ENCODE measurements at places on chromosomes 2 and 18.

- no peak for DNase-seq
These were observed 14.6 kb downstream of the FARSB start for GRCh38 chr2:222641336-222641735.

- DNase-seq: no peak
These were observed 14.6 kb upstream of the RIT2 start for GRCh38 chr18:43129946-43130524.

DNA sequence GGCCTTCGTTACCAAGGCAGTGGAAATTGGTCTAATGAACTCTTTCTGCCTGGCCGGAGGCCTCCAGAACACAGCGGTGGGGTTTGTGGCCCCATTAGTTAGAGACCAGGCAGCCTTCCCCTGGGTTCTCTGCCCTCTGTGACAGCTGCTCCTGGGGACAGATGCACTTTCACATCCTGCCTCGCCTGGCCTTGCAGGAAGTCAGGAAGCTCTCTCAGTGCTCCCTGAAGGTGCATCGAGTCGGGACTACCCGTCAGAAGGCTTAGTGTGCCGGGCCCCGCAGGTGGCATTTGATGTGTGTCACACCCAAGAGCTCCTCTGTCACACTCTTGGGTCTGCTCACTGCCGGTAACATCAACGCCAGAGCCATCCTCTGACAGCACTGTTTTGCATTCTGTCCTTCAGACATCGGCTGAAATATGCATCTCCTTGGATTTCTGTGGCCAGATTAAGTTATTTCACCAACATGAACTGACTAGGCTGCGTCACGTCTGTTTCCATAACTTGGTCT, 158.3 kb downstream of the LDLRAD4 start:
- DNase-seq: no peak

DNA sequence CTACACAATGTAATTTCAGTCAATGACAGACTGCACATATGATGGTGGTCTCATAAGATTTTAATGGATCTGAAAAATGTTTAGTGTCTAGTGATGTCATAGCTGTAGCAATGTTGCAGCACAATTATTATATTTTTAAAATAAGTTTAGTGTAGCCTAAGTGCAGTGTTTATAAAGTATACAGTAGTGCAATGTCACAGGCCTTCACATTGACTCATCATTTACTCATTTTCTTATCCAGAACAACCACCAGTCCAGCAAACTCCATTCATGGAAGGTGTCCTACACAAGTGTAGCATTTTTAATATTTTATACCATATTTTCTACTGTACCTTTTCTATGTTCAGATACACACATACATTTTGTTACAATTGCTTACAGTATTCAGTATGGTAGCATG, 663.1 kb downstream of the ERBB4 start:
- no peak for DNase-seq

DNA sequence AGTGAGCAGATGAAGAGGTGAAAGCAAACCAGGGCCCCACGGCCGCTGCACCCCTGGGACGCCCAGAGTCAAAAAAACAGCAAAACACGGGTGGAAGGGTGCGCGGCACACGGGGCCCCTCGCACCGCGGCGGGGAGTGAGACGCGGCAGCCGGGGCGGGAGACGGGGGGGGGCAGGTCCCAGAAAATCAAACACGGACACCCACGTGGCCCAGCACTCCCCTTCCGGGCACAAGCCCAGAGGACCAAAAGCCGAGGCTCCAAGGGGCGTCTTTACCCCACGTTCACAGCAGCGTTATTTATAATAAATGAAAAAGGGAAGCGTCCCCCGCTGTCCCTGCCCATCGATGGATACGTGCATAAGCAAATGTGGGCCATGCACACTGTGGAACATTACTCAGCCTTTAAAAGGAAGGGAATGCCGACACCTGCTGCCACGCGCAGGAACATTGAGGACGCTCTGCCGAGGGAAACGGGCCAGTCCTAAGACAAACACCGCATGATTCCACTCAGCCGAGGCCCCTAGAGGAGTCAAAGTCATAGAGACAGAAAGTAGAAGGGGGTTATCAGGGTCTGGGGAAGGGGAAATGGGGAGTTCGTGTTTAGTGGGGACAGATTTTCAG, 677 bp upstream of the COPS9 start:
- DNase-seq: no peak

DNA sequence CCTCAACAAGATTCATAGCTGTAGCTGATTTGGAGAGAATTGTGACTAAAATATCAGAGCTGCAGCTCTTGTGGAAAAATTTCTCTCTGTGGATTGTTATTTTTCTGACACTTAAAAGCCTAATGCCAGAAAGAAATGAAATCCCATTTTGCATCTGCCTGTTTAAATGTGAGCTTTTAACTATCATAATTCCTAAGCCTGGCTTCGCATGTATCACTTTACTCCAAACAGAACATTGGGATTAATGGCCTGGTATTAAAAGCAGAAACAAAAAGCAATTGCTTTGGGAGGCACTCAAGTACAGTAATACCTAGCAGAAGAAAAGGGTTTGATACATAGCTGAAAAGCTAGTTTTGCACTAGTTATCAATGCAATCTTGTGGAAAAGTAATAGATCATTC, 164.2 kb upstream of the FSHR start:
- DNase-seq: no peak

- DNase-seq: no peak
These were observed 43.3 kb upstream of the ZCCHC2 start for GRCh38 chr18:62479574-62479973.

DNA sequence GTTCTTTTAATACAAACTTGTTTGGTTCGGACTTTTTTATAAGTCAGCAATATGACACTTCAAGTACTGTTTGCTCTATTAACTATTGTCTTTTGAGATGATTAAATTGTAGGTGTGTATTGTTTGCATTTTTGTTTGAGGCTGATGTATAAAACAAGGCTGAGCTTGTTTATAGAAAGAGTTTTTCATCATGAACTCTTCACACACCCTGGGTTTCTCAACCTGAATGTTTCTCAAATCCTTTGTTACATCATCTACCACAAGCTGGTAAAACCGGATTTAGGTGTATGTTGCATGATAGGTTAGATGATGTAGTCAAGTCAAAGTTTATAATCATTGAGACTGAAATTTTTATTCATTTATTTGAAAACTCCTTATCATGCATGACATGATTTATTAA, 335.2 kb upstream of the LRATD1 start:
- DNase-seq: no peak

GRCh38 chr2:6744038-6744437, 121.7 kb downstream of the CMPK2 start:
- DNase-seq: no peak

- DNase-seq: no peak
These were observed 494.9 kb downstream of the EPHA4 start for GRCh38 chr2:221077251-221077650.

DNA sequence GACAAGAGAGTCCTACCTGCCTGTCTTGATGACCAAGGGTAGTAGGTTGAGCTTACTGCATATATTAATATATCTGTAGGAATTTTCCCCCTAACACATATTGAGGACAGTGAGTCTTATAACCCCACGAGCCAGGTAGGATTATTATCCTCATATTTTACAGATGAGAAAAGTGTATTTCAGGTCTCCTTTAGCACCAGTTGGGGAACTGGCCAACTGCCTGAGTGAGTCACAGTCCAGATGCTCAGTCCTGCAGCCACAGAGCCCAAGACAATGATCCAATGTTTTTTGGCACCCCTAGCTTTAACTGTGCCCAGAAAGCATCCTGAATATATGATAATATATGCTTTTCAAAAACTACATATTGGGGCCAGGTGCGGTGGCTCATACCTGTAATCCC, 30.8 kb upstream of the GLS start:
- DNase-seq: no peak

GRCh38 chr2:41040782-41041520, 589.1 kb upstream of the SLC8A1 start:
- DNase-seq: no peak

DNA sequence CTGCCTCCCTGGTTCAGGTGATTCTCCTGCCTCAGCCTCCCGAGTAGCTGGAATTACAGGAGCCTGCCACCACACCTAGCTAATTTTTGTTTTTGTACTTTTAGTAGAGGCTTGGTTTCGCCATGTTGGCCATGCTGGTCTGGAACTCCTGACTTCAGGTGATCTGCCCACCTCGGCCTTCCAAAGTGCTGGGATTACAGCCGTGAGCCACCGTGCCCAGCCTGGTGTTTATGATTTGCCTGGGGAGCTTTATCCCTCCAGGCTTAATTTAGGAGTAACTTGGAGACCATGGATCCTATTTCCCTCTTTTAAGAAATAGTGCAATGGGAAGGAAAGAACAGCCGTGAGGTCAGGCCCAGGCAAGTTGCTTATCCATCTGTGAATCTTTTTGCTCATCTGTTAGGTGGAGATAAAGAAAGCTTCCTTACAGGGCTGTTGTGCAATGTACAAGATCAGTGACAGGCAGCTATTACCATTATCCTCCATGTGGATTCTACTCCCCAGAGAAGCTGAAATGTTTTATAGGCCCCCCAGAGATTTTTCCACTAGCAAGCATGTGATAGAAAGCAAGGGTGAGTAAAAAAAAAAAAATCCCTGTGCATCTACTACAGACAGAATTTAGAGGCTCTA, 104.9 kb upstream of the MGAT5 start:
- DNase-seq: no peak

GRCh38 chr18:45708831-45709230, 15.2 kb upstream of the SLC14A1 start:
- no peak for DNase-seq

- no peak for DNase-seq
These were observed 45.5 kb downstream of the MAPRE2 start for GRCh38 chr18:35086704-35087103.

- DNase-seq: no peak
These were observed 277.7 kb upstream of the PXDN start for GRCh38 chr2:2021995-2022394.

DNA sequence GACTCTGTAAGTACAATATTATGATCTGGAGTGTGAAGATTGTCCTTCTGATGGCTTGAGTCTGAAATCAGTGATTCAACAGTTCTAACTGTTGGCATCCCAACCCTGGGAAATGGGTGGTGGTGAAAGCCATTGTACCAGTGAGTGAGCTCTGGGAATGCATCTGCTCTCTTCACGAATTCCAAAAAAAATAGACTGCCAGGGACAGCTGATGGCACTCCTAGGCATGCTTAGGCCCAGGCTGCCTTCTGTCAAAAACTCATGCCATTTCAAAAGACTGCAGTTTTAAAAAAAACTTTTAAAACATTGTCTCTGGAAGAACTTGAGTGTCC, 20.3 kb downstream of the OXER1 start:
- DNase-seq: no peak

DNA sequence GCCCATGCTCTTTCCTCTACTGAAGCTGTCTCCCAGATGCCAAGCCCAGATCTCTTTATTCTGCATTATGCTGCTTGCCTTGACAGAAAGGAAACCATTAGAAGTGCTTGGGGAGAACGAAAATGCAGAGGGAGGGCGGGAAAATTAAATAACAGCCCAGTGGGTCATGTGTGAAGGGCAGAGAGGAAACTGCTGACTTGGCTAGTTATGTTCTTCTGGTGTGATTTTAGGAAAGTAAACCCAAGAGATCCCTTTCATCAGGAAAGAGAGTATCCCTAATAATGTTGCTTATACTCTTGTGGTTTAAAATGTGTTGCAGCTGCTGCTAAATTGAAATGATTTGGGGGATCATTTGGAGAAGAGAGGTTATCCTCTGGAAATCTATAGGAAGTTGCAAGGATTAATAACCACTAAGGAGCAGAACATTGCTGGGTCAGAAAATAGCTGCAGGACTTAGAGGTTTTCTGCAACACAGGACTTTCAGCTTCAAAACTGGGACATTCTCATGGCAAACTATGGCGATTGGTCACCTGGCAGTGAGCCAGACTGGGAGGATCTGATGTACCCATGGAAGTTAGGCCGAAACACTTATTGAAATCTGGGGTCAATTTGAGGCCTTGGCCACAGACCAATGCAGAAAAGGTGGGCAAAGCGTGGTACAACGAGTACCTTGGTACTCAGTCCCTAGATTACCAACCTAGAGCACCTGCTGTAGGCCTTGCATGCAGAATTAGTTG, 172.2 kb downstream of the TMEM247 start:
- no peak for DNase-seq

DNA sequence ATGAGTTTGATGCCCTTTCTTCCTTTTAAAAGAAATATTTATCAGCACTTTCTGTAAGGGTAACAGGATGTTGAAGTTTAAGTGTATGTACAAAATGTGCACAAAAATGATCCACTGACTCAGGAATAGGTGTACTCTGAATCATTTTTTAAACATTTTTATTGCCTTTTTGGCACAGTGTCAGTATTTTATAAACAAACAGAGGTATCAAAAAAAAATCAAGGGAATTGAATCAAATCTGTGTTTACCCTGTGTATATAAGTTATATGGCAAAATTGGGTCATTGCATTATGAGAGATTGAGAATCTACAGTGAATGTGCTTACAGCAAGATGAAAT, 513.9 kb upstream of the NETO1 start:
- no peak for DNase-seq

- DNase-seq: no peak
These were observed 69.9 kb upstream of the FZD5 start for GRCh38 chr2:207839575-207839974.

GRCh38 chr2:104250635-104251034, 603.3 kb upstream of the POU3F3 start:
- DNase-seq: no peak

- DNase-seq: no peak
These were observed 106.0 kb downstream of the KCNJ3 start for GRCh38 chr2:154804451-154804850.

- no peak for DNase-seq
These were observed 50.2 kb upstream of the ZNF385B start for GRCh38 chr2:179911569-179911968.

DNA sequence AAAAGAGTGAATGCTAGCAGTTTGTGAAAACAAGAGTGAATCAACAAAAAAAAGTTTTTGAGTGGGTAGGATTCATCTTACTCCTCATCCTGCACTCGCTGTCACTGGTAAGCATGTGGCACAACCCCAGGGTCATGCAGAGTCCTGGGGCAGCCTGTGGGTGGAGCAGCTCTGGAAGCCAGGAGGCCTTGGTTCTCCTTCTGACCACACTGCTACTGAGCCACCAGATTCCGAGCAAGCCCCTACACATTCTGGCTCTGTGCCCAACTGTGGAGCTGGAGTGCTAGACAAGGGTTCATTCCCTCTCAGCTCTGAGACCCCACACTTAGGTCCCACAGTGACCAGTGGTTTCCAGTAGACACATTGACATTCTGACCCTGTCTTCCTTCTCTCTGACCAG, 670.6 kb downstream of the BCL11A start:
- DNase-seq: no peak

GRCh38 chr18:35933982-35934381, 38.5 kb upstream of the RMP24 start:
- DNase-seq: no peak

DNA sequence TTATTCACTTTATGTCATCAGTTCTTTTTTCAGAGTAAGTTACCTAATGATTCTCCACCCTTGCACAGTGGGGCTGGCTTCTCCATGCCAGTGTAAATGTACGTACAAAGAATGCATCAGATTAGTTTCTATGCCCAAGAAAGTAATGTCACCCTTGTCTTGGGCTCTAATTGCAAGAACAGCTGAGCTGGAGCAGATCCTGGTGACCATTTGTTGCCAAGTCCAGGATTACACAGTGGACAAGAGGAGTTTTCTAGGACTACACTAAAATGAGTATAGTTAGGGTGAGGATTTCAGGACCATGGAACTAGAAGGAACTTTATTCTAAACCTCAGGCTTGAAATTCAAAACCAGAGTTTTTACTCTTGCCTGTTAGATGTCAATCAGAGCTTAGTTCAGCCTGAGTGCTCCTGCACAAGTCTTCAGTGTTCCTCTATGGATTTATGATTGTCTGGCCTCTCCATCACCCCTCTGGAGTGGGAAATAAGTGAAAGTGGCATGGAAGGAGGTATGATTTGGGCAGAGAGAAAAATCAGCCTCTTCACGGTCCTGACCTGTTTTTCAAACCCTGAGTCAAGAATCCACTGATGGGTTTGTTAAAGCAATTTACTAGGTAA, 29.8 kb downstream of the PCBP1 start:
- no peak for DNase-seq
